ENCODE measurements at places on chromosomes 7 and 10. TPM values are rescaled to one million over a fixed set of nuclear protein-coding genes. Genes with fewer than 3 reads are reported as not detected.

PRPS1L1 gene
- total RNA-seq: not detected

IGF2BP3 gene
- 3.9 TPM for total RNA-seq

ZNF727 gene
- total RNA-seq: 0.48 TPM

SPDYE2B gene
- not detected for total RNA-seq

PDZD7 gene
- total RNA-seq: 0.04 TPM

CCNY gene
- 44.8 TPM for total RNA-seq

TAC1 gene
- total RNA-seq: not detected

UCN3 gene
- not detected for total RNA-seq

GRCh38 chr7:25894002-25894901 is 257.7 kb upstream of the NFE2L3 start:
- peak; percentile 87 for ATAC-seq

DNA sequence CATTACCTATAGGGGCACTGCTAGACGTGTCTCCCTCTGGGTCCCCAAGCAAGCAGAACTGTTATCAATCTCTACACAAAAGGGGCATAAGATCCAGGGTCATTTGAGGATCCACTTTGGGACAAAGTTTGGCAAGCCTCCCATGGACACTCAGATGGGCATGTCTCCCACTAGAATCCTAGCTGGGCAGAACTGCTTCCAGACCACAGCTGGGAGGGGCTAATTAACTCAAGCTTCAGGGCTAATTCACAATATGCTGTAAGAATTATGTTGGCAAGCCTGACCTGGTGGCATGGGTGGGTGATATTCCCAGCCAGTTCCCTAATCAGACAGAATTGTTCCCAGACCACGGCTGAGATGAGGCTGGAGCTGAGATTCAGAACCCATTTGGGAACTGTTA is 738.4 kb upstream of the FZD8 start:
- no peak for ATAC-seq

DNA sequence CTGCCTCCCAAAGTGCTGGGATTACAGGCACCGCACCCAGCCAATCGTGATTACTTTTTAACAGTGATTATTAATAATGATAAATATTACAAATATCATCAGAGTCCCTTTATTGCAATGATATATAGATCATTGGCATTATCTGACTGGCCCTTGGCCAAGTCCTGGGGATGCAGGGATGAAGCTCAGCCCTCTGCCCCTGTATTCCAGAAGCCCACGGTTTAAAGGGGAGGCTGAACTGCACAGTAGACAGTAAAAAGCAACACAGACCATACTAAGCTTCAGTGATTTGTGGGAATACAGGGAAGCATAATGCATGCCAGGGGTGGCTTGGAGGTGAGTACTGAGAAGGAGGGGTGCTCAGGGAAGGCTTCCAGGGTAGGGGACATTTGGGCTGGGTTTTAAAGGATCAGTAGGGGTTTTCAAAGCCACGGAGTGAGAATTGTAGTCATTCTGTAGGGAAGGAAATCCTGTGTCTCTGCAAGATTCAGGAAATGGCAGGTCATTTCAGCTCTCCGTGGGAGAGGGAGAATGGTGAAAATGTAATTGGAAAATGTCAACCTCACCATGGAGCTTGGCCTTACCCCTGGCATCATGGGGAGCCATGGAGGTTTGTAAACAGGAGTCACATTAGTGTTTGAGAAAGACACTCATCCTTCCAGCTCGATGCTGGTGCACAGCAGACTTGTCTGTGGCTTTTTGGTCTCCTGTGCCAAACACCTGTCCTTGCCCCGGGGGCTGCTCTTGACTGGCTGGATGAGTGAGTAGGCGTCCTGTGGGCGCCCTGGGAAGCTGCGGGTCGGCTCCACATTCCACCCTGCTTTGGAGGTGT is 8.8 kb downstream of the ADAMTS14 start:
- no peak for ATAC-seq

GRCh38 chr10:125871338-125871737 is 9.8 kb downstream of the DHX32 start:
- no peak for ATAC-seq

DNA sequence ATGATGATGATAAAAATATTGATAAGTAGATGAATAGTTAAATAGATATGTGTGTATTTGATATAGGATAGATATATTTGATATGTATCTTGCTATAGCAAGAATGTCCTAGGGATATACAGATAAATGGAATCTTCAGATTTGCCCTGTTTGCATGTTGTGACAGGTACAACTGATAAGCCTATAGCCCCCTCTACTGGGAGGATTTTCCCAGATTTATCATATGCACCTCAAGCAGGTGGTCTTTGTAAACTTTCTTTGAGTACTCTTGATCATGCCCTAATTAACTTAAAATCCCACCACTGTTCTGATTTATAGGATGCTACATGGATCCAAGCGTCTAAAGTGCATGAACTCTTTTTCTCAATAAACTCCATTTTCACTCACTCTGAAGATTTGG is 1050.7 kb downstream of the SORCS3 start:
- no peak for ATAC-seq

GRCh38 chr7:139620676-139621344 is 97.3 kb downstream of the CLEC2L start:
- peak; percentile 87 for ATAC-seq

- ATAC-seq: no peak
These were observed 33.5 kb upstream of the TARP start for GRCh38 chr7:38306914-38307313.

- ATAC-seq: peak; percentile 71
These were observed 119.0 kb upstream of the PTPRZ1 start for GRCh38 chr7:121753944-121754343.

- no peak for ATAC-seq
These were observed 45.5 kb downstream of the GTF2IRD1 start for GRCh38 chr7:74498996-74499834.

DNA sequence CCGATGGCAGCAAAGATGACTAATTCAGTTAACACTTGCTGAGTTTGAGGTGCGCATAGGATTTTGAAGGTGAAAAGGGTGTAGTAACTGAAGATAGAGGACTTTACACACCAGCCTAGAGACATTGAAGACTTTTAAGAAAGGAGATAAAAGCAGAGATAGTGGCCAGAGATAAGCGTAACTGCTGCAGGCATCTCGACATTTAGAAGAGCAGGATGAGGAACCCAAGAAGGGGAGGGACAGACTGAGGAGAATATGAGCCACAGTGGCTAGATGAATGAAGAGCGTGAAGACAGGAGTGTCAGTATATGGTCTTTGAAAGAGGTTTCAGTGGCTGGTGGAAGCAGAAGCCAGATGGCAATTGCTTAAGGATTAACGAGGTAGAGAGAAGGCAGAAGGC is 71.6 kb downstream of the CELF2 start:
- no peak for ATAC-seq

- ATAC-seq: no peak
These were observed 11.6 kb downstream of the VWDE start for GRCh38 chr7:12391922-12392615.

- peak; percentile 96 for ATAC-seq
These were observed 3.3 kb upstream of the SMO start for GRCh38 chr7:129184981-129185670.

- ATAC-seq: no peak
These were observed 34.5 kb downstream of the MKI67 start for GRCh38 chr10:128091636-128092210.

DNA sequence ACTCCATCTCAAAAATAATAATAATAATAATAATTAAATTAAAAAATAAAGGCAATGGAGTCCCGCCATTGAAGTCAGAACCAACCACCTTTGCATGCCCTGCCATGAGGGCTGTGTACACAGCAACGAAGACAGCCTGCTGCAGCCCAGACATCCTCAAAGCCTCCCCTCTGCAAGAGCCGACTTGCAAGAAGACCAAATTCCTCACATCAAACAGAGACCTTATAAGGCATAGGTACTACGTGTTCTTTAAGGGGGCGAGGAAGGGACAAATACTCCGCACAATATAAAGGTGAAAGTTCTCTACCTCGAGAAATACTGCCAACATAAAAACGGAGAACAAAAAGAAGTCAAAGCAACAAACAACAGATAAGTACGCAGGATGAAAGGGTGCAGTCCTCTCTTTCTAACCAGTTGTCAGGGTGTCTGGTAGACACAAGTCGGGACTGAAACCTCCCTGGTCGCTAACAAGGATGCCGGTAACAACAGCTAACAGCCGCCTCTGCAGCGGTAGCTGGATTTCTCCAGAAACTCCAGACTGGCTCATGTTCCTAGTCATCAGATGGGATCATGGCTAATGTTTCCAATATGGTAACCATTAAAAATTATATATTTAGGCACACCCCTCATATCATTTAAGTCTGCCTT is 23.6 kb downstream of the FGFR2 start:
- ATAC-seq: peak; percentile 53

- ATAC-seq: peak; percentile 86
These were observed 49.1 kb upstream of the ELN start for GRCh38 chr7:73978661-73979563.

DNA sequence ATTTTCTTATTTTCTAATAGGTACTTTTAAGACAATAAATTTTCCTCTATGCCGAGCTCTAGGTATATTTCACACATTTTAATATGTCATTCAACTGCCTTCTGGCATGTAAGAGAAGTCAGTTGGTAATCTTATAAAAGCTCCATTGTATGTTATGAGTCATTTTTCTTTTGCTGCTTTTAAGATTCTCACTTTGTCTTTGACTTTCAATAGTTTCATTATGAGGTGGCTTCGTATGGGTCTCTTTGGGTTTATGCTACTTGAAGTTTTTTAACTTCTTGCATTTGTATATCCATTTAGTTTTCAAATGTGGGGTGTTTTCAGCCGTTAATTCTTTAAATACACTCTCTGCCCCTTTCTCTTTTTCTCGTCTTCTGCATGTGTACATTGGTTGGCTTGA is 80.5 kb downstream of the ABCA13 start:
- no peak for ATAC-seq

DNA sequence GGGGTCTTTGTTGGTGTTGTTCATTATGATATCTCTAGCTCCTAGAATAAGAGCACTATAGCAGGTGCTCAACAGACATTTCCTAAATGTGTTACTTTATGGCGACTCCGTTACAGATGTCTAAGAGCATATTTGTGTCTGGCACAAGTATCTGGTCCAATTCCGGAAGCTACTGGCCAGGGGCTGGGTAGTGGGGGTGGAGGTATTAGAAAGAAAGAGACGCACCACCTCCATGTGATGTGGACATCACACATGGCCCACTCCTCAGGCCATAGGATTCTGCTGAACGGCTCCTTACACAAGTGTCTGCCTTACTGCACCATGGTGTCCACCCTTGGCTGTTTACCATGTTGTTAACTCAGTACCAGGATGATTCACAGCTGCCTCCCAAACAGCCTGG is 296.8 kb upstream of the MKI67 start:
- ATAC-seq: no peak

GRCh38 chr10:128087884-128088709 is 38.1 kb downstream of the MKI67 start:
- ATAC-seq: peak; percentile 61

- no peak for ATAC-seq
These were observed 56.0 kb downstream of the CSGALNACT2 start for GRCh38 chr10:43194266-43194665.

GRCh38 chr7:30070052-30070451 is 41.8 kb downstream of the PLEKHA8 start:
- no peak for ATAC-seq

GRCh38 chr7:126605056-126605455 is 647.7 kb downstream of the GRM8 start:
- ATAC-seq: no peak

DNA sequence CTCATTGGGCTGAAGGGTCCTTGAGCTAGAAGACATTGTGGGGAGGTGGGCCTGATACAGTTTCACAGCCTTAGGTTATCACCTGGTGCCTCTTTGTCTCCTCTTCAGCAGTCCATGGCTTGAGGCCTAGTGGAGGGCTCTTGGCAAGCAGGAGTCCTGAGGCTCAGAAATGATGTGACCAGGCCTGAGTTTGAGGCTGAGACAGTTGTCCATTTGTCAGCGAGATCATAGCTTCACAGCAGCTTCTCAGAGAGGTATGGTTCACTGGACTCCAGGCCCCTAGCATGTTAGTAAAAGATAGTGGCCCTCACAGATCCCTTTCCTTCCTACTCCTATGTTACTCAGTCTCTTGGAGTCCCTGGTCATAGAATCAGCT is 19.1 kb downstream of the SUFU start:
- ATAC-seq: no peak

DNA sequence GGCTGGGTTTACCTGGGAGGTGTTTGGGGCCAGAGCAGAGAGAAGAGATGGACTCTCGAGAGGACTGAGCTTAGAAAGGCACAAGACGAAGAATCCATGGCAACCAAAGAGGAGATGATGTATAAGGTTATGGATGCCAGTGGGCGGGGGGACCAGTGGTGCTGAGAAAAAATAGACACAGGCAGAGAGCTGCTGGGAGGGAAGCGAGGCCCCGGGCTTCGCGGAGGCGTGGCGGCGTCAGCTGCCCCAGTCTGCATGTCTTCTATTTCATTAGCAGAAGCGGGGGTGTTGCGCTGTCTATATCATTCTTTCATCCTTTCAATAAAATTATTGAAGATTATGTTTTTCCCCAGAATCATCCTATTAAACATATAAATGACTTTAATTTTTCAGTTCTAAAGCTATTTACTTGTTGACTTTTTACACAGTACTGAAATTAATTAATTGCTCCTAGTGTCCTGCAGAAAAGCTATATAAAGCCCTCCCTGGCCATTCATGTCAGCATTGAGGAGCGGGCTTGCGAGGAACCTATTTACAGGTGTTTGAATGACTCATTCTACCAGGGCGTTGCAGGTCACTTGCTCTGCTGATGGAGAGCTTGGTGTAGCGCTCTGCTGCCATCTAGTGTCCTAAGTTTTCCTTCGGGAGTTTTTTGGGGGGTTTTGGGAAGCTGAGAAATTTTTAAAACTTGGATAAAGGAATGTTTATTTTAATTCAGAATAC is 42.9 kb upstream of the BHLHA15 start:
- peak; percentile 87 for ATAC-seq

DNA sequence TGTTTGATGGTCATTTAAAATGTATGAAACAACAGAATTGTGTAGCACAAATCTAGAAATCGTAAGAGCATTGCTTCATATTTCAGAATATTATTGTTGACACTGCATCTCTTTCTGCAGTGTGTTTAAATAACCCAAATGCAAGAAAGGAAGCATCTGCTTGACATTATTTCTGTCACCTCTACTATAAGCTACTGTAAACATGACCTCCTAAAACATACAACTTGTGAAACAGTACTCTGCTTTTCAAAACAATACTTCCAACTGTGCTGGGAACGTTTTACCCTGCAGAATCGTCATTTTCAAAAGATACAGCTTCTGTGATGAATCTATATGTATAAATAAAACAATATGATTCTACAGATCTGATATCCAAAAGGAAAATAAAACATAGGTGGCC is 82.0 kb downstream of the RNF133 start:
- no peak for ATAC-seq

- ATAC-seq: no peak
These were observed 51.8 kb upstream of the SLC35G1 start for GRCh38 chr10:93841961-93842360.

DNA sequence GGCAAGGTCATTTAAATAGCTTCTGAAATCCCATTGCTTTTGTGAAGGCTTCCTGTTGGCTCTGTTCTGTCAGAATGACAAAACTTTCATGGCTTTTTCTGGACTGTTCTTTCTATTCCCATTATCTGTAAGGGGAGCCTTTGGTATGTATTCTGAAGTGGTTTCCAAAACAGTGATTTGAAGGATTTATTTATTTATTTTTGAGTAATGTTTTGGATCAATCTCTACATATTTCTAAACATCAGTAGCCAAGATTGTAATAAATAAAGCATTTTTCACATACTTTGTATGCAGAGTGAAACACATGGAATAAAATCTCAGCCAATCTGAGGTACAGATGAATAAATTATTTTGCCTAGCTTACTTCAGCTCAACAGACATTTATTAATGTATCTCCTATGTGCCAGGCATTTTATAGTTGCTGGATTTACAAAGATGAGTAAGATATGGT is 121.1 kb downstream of the BBS9 start:
- no peak for ATAC-seq

- no peak for ATAC-seq
These were observed 91.5 kb upstream of the CALN1 start for GRCh38 chr7:72503644-72504043.

Measured in esophagus mucosa (tissue), 1 donor.